ENCODE measurements at places on chromosomes 13 and 19.

GRCh38 chr13:91988331-91988730 is 589.9 kb downstream of the GPC5 start:
- DNase-seq, result no peak

- DNase-seq, result no peak
These were observed 25.6 kb downstream of the EPS15L1 start for GRCh38 chr19:16446108-16446723.

- no peak for DNase-seq
These were observed 24.4 kb upstream of the LILRA2 start for GRCh38 chr19:54549224-54549623.

DNA sequence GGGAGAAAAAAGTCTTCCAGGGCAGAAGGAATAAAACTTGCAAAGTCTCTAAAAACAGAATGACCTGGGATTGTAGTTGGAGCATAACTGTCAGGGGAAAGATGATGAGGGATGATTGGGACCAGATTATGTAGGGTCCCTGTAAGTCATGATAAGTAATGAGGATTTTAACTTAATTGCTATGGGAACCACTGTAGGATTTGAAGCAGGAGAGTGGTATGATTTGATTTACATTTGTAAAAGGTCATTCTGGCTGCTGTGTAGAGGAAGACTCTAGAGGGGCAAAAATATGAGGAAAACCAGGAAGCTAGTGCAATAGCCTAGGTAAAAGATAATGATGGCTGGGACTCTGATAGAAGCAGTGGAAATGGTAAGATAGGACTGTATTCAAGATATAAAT is 900.2 kb downstream of the DIAPH3 start:
- no peak for DNase-seq

DNA sequence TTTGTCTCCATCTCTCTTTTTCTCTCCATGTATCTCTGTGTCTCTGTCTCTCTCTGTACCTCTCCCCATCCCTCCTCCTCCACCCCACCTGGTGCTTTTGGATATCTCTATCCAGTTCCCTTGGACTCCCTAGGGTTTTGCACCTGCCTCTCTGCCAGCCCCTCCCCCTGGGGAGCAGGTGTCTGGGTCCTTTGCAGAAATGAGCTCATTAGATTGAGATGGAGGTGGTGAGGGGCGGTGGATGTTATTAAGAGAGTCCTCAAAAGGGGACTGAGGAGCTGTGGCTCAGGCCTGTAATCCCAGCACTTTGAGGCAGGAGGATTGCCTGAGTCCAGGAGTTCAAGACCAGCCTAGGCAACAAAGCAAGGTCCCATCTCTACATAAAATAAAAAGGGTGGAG is 2.1 kb downstream of the KCNN4 start:
- DNase-seq, result no peak

- no peak for DNase-seq
These were observed 152.5 kb downstream of the RNF17 start for GRCh38 chr13:24916464-24916863.

DNA sequence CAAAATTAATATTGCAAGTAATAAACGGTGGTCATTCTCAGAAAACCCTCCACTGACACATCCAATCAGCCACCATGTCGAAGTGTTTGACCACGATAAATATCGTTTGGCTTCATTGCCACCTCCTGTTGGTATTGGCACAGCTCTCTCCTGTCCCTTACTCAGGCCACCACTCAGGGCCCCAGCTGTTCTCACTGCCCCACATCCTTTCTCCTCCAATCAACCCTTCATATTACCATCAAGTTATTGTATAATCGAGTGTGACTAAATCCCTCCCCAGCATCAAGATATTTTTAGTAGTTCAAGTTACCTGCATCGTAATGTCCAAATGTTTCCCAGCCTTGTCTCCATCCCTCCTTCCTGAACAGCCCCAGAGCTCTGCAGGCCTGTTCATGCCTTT is 50.4 kb downstream of the SACS start:
- DNase-seq, result no peak

- DNase-seq, result no peak
These were observed 945.0 kb upstream of the PCDH20 start for GRCh38 chr13:62360609-62361008.

DNA sequence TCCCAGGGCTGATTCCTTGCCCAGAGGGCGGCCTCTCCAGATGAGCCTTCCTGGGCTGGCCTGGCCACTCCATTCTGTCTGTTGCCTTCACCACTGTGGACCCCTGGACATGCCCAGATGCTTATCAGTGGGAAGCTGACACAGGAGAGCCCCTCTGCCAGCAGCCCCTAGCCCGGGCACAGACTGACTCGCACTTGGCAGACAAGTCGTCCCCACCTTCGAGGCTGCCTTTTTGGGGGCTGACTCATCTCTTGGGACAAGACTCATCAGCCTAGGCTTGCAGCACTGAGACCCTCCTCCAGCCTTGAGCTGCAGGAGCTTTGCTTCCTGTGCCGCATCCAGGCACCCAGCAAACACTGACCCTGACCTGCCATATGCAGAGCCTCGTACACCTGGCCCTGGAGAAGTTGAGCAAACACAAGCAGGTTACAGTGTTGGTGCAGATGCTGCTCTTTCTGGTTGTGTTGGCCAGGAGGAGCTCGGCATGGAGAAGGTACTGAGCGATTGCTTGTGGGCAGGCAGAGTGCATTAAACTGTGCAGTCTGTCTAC is 8.1 kb downstream of the CHST8 start:
- no peak for DNase-seq

Measured in cardiac septum (tissue), 1 donor.